ENCODE measurements at places on chromosomes 4 and X.

GRCh38 chr4:35525192-35525978, 718.9 kb downstream of the ARAP2 start:
- DNase-seq: peak; percentile 11

- DNase-seq: no peak
Measured at GRCh38 chr4:82139287-82139686, 234.5 kb downstream of the HNRNPD start.

- DNase-seq: no peak
Measured at GRCh38 chr4:183986971-183987946, 82.2 kb downstream of the STOX2 start.

DNA sequence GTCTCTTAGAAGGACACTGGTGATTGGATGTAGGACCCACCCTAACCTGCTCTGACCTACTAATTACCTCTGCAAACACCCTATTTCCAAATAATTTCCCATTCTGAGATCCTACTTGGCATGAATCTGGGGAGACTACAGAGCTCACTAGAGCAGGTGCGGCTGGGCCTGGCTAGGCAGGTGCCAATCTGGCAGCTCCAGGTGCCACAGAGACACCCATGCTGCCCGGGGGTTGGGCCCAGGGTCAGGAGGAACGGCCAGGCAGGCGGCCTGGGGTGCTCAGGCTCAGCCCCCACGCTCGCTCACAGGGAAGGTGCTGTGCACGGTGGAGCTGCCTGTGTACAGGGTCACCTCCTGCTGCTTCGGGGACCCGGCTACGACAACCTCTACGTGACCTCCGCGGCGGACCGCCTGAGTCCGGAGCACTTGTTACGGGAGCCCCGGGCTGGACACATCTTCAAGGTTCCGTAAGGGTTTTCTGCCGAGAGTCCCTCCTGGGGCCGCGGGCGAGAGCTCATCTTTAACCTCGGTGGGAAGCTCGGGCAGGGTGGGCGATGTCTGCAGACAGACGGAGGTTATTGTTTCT, 26.5 kb upstream of the PLCXD1 start:
- DNase-seq: no peak

DNA sequence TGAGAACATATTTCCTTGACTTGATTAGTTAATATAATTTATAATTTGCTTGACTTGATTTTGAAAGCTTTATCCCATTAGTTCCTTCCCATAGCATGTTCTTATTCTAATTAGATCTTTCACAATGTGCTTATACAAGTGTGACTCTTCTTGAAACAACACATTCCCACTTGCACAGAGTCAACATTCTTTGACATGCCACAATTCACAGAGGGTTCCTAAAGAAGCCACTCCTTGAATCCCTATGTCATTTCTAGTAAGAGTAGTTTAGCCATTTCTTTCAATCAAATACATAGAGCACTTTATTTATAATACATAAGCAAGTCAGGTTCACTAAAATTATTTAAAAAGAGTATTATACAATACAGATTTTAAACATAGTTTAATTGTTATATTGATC, 228.9 kb upstream of the GRID2 start:
- DNase-seq: no peak

DNA sequence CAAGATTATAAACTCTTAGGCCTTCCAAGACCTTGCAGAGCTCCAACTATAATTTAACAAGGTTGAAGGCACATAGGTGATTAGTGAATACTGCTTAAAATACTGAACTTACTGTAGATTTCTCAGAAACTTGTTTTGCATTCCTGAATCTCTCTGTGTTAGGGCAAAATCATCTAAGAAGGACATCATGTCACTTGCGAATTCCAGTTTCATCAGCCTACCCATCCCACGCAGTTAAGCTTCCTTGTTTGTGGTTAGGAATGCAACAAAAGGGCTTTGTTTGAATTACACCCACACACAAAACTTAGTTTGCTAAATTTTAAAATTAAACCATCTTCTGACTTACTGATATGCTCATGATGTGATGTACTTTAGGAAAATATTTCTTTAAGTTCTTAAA, 174.0 kb downstream of the SOWAHB start:
- no peak for DNase-seq

GRCh38 chrX:122218666-122219065, 965.4 kb upstream of the GRIA3 start:
- no peak for DNase-seq

DNA sequence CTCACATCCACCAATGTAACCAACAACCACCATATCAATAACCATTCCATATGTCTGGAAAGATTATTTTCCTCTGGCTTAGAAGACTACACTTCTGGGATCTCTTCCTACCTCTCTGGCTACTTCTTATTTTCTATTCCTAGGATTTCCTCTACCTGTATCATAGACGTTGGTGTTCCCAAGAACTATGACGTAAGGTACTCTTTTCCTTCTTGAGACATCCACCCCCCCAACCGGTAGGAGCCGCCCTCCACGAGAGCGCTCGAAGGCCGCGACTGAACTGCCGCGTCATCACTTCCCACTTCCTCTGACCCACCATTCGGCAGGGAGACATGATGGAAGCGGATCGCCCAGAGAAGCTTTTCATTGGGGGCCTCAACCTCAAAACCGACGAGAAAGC, at the start of gene RBMXL3:
RBMXL3 (plus strand) TSS at position 301 of the 400 bp plus-strand sequence; CDS start at position 333, 32 bp downstream.
- no peak for DNase-seq

- DNase-seq: no peak
Measured at GRCh38 chr4:76381986-76382385, 39.0 kb downstream of the CCDC158 start.

GRCh38 chr4:88320224-88320779, 35.9 kb upstream of the PPM1K start:
- DNase-seq: no peak

DNA sequence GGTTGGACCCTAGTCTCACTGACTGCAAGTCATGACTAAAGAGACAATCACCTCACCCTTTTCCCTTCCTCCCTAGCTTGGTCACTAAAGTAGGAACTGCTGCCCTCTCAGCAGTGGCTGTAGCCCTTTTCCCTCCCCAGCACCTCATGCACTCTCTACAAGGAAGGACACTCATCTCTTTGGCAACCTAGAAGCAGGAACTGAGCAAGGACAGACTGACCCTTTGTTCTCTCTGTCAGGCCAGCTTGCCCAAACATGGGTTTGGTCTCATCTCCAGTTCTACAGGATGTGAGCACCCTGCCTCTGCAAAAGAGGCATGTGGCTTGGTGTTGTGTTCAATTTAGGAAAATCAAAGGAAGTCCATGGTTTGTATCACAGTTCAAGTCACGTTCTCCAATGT, 15.8 kb downstream of the LEF1 start:
- no peak for DNase-seq

DNA sequence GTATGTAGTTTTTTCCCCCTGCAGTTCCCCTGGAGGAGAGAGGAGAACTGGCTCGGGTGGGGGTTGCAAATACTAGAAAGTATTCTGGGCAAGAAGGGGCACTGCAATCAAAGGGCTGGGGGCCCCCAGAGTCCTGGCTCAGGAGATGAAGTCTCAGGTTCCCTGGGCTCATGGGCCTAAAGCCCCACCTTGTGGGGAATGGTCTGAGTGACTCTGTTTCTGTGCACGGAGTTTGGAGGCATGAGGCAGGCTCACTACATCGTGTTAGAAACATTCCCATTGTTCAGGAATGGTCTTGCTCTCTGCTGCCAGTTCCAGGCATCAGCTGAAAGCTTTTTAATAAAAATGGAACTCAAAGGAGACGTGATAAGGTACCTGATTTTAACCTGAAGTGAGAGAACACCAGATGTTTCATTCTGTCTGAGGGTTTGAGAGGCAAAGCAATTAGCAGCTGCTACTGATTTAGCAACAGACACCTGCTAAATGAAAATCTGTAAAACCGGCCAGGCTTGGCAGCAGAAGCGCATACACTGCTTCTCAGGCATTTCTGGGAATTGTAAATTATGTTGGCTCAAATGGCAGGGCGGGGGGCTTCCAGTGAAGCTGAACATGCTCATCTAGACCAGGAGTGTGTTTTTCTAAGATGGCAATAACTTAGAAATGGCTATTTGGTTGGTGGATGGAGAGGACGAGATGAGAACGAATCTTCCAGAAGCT, 122.7 kb downstream of the TMEM164 start:
- DNase-seq: no peak

Data from iPS DF 6.9 (cell line).